ENCODE measurements at places on chromosomes 7 and 10.

- no peak for DNase-seq
Observed at GRCh38 chr7:90945104-90945787, 319.0 kb upstream of the FZD1 start.

- no peak for DNase-seq
Observed at GRCh38 chr10:67921065-67921464, 36.6 kb downstream of the SIRT1 start.

- no peak for DNase-seq
Observed at GRCh38 chr10:33550811-33551210, 216.3 kb upstream of the NRP1 start.

DNA sequence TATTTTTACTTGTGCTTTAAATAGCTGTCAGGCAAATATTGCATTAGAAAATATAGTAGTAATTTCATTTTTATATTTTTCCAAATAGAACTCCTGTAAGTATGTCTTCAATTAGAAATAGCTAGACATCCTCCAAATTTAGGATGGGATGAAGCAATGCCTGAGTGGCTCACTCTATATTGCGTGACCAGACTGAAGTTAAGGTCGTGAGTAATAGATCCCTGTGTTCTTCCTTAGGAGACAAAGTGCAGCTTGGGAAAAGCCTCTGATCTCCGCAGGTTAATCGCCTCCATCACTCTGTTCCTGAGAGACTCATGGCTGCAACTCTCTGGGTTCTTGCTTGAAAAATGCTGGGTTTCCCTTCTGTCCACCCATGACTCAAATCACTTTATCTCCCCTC, 484.8 kb upstream of the ANKRD30A start:
- DNase-seq, result no peak

DNA sequence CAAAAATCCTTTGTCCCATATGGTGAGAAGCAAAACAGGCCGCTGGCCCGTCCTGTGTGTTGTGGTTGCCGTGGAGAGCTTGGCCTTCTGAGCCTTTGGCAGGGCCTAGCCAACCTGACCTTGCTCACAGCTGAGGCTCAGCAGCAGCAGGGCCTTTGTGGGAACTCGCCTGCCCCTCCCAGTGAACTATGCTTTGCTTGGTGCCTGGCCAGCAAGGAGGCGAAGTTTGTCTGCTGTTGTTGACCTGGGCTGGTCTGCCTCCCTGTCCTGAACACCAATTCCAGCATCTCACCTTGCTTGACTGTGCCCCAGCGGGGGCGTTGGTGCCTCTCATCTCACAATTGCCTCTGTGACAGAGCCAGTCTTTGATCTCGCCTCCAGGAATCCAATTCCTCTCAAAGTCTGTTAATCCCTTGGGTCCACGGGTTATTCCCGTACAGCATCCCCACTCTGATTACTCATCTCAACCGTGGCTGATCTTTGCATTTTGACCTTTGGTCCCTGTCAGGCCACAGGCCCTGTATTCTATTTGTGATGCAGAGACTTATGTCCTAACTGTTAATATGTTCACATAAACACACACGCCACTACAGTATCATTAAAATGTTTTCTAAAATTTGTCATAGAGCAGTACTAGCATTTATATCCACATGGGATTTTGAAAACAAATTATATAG, 22.6 kb downstream of the EPDR1 start:
- no peak for DNase-seq

- DNase-seq, result no peak
Observed at GRCh38 chr7:22109761-22110160, 164.1 kb upstream of the CDCA7L start.
